Fibroblast of upper back skin (primary cell): ENCODE measurements at places on chromosomes 12 and 14.

GRCh38 chr14:60097974-60098373, 6.3 kb downstream of the PCNX4 start:
- DNase-seq = no peak

- DNase-seq = peak; percentile 76
Measured at GRCh38 chr14:74612350-74613021, 449 bp upstream of the LTBP2 start.

DNA sequence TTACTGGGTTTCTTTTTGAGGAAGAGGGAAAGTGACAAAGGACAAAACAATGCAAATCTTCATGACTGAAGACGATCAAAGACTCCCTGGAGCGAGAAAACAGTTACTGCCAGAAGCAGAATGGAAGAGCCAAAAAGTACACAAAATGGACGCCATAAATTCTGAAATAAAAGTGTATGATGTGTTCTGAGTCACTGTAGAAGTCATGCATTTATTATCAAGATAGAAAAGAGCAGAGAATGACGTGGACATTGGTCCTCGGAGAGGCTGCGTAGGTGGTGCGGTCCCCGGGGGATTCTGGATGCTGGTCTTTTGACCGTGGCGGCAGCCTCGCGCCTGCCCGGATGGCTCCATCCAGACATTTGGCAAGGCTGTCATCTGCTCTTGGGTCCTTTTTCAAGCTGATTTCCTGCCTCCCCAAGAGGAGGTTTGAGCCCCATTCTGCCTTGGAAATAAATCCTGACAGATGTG, 52.8 kb downstream of the C14orf132 start:
- DNase-seq = peak; percentile 56

DNA sequence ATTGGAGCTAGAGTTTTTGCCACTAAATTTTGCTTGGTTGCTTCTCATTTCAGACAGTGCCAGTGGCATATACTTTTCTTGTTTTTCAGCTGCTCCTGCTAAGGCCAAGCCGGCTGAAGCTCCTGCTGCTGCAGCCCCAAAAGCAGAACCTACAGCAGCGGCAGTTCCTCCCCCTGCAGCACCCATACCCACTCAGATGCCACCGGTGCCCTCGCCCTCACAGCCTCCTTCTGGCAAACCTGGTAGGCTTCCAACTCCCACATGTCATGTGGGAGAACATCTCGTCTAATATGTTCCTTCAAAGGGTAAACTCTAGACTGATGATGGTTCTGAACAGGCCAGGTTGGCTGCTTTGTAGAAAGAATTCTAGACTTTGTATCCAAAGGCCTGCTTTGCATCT, 11.0 kb downstream of the DLST start:
- no peak for DNase-seq
